ENCODE measurements at places on chromosomes 3 and 15.

DNA sequence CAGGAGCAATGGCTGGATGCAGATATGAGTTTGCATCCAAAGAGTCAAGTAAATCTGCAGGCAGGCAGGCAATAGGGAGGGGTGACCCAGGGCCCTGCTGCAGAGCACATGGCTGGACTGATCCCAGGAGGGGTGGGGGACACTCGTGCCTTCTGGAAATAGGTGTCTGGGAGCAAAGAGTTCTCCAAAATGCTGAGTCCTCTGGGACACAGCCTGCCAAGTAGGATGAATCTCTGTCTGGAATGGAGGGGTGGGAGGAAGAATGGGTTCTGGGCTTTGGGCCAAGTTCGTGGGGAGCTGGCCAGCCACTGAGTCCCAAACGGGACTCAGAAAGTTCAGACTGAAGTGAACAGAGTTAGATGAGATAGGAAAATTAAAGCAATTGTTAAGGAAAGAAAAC lies 214.5 kb downstream of the MTHFS start:
- DNase-seq, result no peak

DNA sequence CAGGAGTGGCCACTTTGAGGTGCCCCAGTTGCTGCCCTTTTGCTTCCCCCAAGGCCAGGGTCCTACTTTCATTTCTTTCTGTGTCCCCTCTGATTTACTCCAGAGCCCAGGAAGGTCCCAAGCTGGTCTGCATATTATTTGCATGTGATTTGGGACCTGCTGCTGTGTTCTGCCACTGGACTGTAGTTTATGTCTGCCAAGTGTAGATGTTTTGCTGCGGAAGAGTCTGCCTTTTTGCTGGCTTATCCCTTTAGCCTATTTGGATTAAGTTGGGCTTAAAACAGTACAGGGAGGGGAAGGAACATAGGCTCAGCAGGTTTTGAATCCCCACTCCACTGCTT lies 21.4 kb downstream of the NOX5 start:
- no peak for DNase-seq

DNA sequence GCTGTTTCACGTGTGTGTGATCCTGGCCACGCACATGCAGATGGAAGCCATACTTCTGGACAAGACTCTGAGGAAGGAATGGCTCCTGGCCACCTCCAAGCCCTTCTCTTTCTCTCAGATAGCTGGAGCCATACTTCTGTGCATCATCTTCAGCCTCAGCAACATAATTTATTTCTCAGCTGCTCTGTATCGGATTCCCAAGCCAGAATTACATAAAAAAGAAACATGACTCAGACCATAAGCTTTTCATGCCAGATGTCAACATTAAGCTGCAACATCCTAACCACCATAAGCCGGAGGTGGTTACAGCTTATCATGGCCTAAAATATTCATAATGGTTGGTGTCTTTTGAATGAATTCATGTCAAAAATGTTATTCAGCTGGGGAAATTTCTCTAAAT lies 10.6 kb upstream of the KIF23 start:
- no peak for DNase-seq

GRCh38 chr3:101667844-101668243 lies 9.1 kb downstream of the ZBTB11 start:
- no peak for DNase-seq

DNA sequence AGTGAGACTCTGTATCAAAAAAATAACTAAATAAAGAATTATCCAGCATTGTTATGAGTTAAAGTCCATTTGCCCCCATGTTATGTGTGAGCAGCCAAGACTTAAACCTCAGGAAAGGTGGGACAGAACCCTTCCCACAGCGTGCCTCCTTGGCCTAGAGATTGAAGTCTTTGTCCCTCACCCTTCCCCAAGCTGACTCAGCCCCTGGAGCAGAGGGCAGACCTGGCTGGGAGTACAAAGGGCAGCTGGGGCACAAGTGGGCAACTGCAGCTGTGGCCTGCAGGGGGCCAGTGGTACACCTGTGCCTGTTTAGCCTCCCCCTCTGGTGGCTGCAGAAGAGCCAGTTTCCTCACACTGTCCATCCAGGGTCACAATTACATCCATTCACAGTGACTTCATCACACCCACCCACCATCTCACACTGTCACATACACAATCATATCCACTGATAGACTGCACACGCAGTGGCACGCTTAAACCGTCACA lies 940 bp upstream of the ACY1 start:
- DNase-seq, result peak; percentile 4

- no peak for DNase-seq
Measured at GRCh38 chr3:114595522-114596028, 301.7 kb downstream of the TIGIT start.

GRCh38 chr3:17481116-17481515 lies 261.3 kb downstream of the TBC1D5 start:
- DNase-seq, result no peak

DNA sequence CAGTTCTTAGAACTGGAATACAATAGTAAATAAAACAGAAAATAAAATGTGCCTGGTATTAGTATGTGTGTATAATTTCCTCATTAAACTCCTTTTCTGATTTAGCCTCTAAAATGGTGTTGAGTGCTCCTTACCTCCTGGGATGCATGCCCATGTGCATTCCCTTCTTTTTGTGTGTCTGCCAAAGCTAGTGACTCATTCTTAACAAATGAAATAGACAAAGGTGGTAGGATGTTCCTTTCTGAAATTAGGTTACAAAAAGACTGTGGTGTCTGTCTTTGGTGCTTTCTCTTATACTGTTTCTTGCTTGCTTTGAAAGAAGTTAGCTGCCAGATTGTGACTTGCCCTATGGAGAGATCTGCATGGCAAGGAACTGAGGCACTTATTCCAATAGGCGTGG lies 623.7 kb downstream of the GRM7 start:
- DNase-seq, result no peak

GRCh38 chr15:76062286-76062685 lies 2.5 kb downstream of the TMEM266 start:
- no peak for DNase-seq

GRCh38 chr3:64673159-64673715 lies 14.6 kb downstream of the ADAMTS9 start:
- no peak for DNase-seq

Measured in effector CD8-positive, alpha-beta T cell (primary cell).